Cardiac muscle cell (in vitro differentiated cells and primary cell): ENCODE measurements at places on chromosomes 6 and 20.
A peak's percentile ranks its signal among the peaks of the same experiment; 100 is the strongest.

GRCh38 chr6:39572661-39573340, 152.4 kb downstream of the KIF6 start:
- no peak for DNase-seq

DNA sequence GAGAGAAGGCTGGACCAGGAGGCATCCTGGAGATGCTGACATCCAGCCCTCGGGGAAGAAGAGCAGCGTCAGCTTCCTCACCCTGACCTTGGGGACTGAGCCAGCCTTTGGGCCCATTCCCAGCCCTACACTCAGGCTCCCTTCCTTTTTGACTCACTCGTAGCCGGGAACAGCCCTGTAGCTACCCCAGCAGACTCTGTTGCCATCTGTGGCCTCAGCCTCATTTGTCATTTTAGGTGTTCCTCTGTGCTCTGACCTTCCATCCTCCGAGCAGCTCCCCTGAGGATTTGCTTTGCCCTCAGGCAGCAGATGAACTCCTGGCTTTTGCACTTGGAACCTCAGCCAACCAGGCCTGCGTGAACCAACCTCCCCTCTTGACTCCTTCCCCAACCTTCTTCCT, 67.5 kb downstream of the ELOVL2 start:
- DNase-seq, result no peak

- DNase-seq, result no peak
Measured at GRCh38 chr20:20210327-20210726, 157.6 kb upstream of the INSM1 start.

DNA sequence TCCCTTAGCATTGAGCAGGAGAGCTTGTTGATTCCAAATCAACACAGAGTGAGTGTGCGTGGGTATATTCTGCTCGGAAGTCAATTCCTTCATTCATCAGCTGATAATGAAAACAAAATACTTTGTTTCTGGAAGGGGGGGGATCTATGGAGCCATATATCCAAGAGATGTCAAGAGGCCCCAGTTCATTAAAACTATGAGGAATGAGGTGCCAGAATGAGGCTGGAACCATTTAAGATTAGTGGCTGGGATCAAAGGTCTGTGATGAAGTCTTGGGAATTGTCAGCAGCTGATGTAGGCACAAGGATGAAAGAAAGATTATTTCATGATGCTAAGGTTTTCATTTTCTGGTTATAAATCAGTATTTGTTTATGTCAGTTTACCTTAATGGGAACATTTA, 30.5 kb upstream of the PLEKHG1 start:
- no peak for DNase-seq

DNA sequence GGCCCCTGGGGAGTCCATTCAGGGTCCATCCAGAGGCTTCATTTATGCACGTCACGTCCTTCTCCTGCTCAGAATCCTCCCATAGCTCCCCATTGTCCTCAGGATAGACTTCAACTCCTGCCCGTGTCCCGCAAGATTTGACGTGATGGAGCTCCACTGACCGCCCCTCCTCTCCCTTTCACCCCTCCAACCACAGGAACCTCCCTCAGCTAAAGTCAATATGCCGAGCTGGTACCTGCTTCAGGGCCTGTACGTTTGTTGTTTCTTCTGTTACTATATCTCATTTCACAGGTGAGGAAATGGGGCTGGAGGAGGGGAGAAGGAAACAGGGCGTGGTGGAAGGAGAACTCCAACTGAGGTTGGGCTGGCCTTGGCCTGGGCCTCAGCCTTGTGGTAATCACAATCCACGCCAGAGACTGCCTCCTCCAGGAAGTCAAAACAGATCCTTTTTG, 38.6 kb downstream of the CEBPB start:
- DNase-seq, result no peak

- no peak for DNase-seq
Measured at GRCh38 chr6:1796706-1797529, 187.2 kb downstream of the FOXC1 start.

DNA sequence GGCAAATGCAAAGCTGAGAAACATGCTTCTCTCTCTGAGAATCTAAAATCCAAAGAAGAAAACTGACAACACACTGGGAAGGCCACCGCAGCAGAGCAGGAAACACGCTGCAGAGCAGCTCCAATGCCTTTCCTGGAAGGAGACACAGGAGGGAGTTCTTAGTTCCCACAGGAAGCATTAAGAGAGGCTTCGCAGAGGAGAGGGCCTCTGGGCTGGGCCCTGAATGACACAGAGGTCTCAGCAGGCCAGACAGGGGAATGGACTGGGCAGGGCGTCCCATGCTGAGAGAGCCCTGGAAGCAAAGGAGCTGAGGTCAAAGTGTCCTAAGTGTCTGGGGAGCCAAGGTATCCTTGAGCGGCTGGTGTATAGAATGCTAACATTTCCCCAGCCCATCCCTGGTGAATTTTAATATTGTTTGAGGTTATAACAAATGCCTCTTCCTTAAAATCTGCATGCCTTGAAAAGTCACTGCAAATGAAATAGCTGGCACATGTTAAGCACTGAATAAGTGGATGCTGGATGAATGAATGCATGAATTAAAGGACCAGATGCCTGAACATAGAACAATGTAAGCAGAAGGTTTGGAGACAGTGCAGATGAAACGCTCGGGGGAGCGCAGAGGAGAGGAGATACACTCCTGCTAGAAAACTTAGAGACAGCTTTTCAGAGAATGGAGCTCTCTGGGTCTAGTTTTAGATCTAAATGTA, 110.0 kb upstream of the SYNDIG1 start:
- DNase-seq, result no peak

DNA sequence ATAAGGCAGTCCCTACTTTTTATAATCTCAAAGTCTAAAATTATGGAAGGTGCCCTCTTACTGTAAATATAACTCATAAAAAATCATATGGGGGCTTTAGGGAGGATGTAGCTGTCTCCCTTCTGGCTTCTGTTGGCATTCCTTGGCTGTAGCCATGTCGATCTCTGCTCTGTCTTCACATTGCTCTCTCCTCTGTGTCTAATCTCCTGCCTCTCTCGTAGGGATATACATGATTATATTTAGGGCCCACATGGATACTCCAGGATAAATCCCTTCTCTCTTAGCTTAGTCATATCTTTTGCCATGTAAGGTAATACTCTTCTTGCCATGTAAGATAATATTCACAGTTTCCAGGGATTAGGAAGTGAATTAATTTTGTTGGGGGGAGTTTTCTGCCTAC, 28.6 kb downstream of the CDS2 start:
- DNase-seq, result no peak

GRCh38 chr20:46347841-46348803, 39.8 kb upstream of the CDH22 start:
- peak; percentile 55 for DNase-seq

- no peak for DNase-seq
Measured at GRCh38 chr6:9503111-9503761, 911.6 kb downstream of the TFAP2A start.

GRCh38 chr6:111604259-111605099, 1.2 kb downstream of the TRAF3IP2 start:
- DNase-seq, result peak; percentile 88

- no peak for DNase-seq
Measured at GRCh38 chr6:39819228-39819627, 27.1 kb downstream of the DAAM2 start.

DNA sequence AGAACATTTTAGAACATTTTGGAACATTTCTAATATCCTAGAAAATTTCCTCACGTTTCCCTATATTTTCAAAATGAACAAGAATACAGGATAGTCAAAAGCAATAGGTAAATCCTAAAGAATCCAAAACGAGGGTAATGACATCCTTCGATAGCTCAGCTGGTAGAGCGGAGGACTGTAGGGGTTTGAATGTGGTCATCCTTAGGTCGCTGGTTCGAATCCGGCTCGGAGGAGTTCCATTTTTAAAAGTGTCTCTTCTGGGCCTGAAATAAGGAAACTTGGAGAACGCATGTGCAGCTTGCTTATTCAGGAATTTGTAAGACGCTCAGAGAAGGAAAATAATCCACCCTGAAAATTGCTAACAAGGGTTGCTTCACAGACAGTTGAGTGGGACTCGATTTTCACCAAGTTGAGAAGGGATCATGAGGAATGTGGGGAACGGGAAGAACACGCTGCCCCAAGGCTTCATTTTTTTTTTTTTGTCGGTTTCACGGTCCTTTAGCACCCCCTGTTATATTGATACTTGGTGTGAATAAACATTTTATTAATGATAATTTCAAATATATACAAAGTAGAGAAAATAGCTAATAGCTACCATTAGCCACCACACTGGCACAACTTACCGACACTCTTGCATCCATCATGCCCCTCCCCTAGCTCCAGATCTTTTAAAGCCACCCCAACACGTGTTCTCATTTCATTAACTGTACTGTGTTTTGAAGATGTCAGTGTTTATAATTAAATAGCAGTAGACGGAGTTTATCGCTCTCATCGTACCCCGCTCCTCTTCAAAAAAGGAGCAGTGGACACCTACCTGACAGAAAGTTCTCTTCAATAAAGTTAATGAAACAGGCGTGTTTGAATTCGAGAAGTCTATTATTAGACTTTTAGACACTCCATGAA, 1.8 kb upstream of the ABT1 start:
- DNase-seq, result peak; percentile 64

GRCh38 chr20:19530006-19530405, 228.1 kb upstream of the RIN2 start:
- DNase-seq, result no peak

GRCh38 chr20:39698752-39699151, 736.6 kb downstream of the DHX35 start:
- DNase-seq, result no peak

- DNase-seq, result no peak
Measured at GRCh38 chr6:125477844-125478243, 176.1 kb upstream of the HDDC2 start.

DNA sequence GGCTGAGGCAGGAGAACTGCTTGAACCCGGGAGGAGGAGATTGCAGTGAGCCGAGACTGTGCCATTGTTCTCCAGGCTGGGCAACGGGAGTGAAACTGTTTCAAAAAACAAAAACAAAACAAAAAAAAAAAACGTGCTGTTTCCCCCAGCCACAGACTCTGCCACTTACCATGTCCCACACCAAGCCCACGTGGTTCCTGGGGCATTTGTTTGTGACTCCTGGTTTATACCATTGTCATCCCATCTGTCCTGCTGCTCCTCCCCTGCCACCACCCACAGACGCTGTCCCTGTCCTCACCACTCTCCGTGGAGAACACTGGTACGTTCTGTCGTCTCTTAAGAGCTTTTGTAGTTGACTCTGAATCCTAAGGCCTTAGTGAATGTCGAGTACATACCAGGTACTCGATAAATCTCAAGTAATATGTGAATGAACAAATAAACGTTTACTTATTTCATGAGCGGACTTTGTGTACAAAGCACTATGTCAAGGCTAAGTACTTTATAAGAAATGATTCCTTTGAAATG, 48.0 kb upstream of the KIF13A start:
- no peak for DNase-seq

DNA sequence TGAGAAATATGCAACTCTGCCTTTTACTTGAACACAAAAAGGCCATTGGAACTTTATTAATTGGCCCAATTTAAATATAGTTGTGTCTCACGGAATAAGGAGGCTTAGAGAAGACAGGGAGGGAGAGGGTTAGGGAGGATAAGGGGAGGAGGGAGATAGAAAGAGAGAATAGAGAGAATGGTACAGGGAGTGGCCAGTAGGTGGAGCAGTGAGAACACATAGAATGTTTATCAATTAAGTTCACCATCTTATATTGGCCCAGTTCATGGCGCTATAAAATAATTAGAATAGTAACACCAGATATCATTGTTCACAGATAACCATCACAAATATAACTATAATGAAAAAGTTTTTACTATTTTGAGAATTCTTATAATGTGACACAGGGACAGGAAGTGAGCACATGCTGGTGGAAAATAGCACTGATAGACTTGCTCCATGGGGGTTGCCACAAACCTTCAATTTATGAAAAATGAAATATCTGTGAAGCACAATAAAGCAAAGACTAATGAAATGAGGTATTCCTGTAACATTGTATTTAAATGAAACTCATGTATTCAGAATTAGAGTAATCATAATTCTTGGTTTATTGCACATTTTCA, 374.1 kb upstream of the MANEA start:
- peak; percentile 56 for DNase-seq

GRCh38 chr20:13430346-13431002, 208.3 kb downstream of the TASP1 start:
- DNase-seq, result no peak

DNA sequence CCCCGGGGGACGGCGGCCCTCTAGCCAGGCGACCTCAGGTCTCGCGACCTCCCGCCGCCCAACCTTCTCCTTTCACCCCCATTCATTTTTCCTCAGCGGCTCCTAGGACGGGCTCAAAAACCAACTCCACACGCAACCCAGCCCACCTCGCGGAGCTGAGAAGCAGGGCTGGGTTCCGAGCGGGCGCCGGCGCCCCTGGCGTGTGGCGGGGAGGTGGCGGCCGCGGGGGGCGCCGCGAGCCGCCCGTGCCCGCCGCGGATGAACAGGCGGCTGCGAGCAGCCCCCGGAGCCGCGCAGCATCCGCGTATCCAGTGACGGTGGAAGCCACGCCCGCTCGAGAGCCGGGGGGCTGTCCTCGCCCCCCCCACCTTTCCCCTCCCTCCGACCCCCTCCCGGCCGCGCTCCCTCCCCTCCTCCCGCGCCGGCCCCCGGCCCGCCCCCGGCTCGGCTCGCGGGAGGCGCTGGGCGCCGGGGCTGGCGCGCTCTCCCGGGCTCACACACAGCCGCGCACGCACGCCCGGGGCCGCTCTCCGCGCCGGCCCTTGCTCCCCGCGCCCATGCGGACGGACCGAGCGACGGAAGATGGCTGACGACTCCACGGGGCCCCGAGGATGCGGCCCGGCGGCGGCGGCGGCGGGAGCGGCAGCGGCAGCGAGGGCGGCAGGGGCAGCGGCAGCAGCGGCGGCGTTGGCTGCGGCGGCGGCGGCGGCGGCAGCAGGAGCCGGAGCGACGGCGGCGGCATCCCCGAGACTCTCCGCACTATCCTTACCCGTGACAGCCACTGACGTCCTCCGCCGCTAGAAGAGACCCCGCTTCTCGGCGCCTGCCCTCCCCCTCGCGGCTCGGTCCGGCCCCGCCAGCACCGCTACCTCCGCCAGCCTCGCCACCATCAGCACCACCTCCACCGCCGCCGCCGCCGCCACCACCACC, at the start of gene SOBP:
Gene SOBP (plus strand): TSS at position 482 of the 930 bp plus-strand sequence. CDS start 500 bp downstream, outside the sequence.
- peak; percentile 87 for DNase-seq

DNA sequence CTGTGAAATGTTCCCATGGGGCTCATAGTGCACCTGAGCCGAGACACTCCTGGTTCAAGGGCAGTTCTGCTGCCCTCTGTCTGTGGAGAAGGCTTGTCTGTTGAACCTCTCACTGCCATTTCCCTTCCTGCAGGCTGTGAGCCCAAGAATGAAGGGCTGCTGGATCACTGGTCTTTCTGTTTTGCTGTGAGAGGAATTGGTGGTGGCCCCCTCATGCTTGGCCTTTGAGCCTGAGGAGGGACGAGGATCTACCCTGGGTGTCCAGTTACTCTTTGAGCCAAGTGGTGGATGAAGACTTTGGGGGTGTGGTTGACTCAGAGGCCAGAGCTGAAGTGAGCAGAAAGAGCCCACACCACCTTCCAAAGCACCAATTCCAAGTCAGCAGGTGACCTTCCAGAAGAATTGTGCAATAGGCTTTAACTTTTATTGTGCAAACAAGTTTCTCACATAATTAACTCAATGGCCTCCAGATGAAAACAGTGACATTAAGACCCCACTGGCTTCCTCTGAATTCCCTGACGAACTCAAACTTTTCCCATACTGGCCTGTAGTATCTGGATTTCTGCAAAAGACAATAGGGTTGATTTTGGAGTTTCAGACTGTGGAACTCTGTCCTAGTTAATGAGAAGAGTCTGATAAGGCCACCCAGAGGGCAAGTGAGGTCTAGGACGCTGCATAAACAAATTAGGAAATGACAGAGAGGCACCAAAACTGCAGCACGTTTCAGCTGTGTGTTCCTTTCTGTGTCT, 101.5 kb downstream of the PHACTR3 start:
- DNase-seq, result no peak
